GM12892 (cell line): ENCODE measurements at places on chromosomes 12 and 14.

GRCh38 chr12:82841487-82841904 lies 154.8 kb downstream of the TMTC2 start:
- no peak for DNase-seq

DNA sequence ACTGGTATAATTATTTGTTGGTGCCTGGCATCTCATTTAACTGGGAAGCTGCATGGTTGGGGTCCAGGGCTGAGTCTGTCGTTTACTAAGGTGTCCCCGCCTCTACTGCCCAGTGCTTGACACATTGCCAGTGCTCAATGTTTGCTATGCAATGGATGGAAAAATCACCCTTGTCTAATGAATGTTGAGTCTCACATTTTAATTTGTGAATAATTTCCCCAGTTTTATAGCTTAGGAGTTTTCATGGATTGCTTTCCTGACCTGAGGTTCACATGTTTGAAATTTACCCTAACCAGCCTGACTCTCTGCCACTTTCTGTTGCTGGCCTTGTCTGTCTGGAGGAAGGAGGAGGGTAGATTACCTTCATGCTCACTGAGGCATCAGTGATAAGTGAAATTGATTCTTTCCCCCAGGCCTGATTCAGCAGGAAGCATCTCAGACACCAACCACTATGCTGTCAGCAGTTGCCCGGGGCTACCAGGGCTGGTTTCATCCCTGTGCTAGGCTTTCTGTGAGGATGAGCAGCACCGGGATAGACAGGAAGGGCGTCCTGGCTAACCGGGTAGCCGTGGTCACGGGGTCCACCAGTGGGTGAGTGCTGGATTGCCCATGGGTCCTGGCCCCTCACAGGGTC lies 2.4 kb downstream of the DHRS2 start:
- no peak for DNase-seq

GRCh38 chr12:20656600-20656999 lies 38.5 kb upstream of the SLCO1C1 start:
- no peak for DNase-seq

GRCh38 chr14:77248666-77249065 lies 22.3 kb downstream of the NGB start:
- no peak for DNase-seq

DNA sequence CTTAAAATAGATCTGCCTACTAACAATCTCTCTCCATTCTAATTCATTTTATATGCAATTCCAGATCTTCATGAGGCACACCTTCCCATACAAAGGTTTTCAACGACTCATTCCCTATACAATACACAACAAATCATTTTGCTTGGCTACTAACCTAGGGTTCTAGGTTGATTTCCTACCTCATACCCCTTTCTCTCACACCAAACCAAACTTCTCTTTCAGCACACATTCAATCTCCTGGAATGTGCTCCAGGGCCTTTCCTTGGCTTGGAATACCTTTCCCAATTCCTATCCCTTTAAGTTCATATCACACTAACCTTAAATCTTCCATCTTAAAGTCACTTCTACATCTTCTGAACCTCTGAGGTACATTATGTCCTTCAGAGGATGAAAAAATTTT lies 38.7 kb upstream of the MTERF2 start:
- no peak for DNase-seq

- DNase-seq, result no peak
Observed at GRCh38 chr12:2575245-2575644, 219.5 kb upstream of the FKBP4 start.

- no peak for DNase-seq
Observed at GRCh38 chr12:49331380-49332222, 5.4 kb downstream of the C1QL4 start.

- DNase-seq, result peak; percentile 73
Observed at GRCh38 chr14:100850841-100851585, 25.1 kb downstream of the MEG3 start.

GRCh38 chr12:54294152-54294952 lies 6.5 kb downstream of the NFE2 start:
- DNase-seq, result peak; percentile 66

DNA sequence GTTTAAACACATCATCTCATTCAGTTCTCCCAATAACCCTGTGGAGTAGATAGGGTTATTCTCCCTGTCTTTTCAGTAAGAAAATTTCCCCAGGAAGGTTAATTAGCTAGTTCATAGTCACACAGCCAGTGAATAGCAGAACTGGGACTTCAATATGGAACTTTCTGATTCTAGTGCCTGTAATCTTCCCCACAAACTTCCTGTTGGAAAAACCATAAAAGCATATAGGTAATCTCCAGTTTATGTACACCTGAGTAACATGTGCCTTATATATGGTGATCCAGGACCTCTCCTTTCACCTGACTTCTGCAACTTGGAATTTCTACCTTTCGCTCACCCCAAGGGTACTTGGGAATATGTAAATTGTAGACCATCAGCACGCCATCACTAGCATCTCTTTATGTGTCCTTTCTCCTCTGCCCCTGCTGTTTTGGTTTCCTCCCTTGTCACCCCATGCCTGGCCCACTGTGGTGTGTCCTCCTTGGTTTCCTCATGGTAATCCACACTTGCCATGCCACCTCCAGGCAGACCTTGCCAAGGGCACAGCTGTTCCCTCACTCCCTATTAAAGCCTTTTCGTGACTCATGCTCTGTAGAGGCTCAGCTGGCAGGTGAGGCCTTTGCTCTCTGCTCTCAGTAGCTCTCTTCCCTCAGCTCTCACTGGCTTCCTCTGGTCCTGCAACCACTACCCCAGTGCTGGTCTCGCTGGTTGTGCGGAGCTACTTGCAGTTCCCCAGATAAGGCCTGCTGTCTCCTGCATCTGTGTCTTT lies 16.7 kb downstream of the TBC1D30 start:
- no peak for DNase-seq

DNA sequence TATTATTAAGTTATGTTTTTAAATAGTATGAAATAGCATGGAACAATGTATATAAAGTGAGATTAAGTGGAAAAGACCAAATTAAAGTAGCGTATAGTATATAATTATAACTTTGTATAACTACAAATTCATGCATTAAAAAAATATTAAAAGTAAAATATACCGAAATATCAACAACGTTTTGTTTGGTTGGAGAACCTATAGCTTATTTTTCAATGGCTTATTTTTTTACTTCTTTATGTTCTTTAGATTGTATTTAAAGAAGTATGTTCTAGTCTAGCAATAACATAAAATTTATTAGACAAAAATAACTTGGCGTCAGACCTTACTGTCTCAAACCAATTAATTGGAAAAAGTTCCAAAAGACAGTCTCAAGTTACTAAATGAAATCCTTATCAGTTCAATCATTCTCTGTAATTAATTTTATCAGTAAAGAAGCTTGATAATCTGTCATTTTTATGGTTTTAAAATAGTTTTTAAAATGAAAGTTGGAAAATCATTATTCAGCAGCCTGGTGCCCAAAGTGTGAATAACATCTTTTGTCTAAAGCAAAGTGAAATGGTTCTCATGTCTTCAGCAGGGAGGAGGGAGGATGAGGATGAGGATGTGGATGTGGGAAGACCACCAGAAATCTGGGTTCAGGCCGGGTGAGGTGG lies 46.7 kb downstream of the IRAK3 start:
- no peak for DNase-seq

DNA sequence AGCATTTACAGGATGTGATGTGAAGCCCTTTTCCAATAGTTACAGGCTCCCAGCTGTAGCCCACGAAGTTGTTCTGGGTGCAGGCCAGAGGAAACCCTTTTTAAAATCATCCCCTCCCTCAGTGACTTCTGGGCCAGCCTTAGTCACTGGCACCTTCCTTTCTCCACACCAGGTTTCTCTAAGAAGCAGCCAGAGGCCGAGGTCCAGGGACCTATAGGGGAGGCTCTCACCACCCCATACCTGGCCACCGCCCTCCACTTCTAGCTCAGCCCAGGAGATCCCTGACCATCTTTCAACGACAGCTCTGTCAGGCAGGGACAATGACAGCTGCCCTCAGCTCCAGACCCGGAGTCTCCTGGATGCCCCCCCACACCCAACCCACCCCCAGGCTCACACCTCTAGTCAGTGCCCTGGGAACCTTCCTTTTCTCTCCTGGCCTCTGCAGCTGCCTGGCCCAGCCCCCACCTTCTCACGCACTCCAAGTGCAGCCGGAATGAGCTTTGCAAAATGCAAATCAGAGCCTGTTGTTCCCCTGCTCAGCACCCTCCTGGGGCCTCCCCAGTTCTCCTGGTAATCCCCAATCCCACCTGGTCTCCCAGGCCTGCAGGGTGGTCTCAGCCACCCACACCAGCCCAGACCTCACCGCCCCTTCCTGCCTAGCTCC lies 46.7 kb downstream of the TESC start:
- DNase-seq, result no peak

GRCh38 chr14:34629344-34629656 lies 648 bp downstream of the SNX6 start:
- DNase-seq, result no peak

DNA sequence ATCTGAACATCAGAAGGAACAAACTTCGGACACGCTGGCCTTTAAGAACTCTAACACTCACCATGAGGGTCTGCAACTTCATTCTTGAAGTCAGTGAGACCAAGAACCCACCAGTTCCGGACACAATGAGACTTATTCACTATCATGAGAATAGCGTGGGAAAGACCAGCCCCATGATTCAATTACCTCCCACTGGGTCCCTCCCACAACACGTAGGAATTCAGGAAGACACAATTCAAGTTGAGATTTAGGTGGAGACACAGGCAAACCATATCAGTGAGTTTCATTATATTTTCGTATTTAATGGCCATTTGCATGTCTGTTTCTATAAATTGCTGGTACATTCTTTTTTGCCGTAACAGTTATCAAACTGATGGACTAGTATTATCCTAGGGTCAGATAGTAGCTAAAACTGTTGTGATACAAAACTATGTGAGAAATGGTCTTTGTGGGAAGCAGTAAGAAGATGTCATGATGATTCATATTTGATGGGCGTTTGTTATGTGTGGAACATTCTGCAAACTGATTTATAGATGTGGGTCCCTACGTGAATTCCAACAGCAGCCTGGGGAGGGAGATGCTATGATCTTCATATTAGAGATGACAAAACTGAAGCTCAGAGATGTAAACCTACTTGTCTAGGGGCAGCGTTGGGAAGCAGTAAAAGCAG lies 282.4 kb upstream of the TMEM132C start:
- no peak for DNase-seq

GRCh38 chr14:54310151-54310850 lies 86.5 kb upstream of the CDKN3 start:
- no peak for DNase-seq

DNA sequence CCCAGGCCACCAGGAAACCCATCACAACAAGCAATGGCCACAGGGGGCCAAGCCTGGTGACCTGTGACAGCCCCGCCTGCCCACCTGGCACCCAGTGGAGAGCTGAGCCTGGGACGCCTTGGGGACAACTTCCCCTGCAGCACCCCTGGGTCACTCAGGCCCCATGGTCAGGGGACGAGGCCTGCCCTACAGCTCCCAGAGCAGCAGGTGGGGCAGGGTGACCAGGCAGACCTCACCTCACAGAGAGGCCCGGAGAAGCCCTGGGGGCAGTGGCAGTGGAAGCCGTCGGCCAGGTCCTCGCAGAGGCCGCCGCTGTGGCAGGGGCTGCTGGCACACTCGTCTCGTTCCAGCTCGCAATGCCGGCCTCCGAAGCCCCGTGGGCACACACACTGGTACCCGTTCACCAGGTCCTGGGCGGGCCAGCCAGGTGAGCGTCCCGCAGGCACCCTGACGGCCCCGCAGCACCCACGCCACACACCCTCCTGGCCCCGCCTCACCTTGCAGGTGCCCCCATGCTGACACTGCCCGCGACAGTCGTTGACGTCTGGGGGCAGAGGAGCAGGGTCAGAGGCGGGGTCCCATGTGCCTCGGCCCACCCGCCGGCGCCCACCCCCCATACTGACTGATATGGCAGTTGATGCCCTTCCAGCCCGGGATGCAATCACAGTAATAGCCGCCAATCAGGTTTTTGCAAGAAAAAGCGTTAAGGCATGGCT lies 18.1 kb downstream of the JAG2 start:
- no peak for DNase-seq

DNA sequence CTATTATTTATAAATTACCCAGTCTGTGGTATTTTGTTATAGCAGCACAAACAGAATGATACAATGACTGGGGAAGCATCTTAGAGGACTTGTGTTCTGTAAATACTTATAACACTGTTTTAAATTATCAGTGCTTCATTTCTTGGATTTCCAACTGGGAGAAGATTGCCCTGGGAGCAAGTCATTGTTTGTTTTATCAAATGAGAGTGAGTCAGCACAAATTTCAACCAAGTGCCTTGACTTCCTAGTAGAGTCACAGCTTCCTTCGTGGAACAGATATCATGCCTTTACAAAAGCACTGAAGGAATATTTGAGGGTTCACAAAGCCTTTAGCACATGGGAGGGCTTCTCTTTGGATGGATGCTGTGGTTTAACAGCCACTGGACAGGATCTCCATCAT lies 234.1 kb downstream of the KTN1 start:
- DNase-seq, result no peak

- DNase-seq, result no peak
Observed at GRCh38 chr12:95633049-95633731, 81.9 kb upstream of the USP44 start.

GRCh38 chr12:110039085-110039807 lies 9.1 kb downstream of the C12orf76 start:
- DNase-seq, result no peak

DNA sequence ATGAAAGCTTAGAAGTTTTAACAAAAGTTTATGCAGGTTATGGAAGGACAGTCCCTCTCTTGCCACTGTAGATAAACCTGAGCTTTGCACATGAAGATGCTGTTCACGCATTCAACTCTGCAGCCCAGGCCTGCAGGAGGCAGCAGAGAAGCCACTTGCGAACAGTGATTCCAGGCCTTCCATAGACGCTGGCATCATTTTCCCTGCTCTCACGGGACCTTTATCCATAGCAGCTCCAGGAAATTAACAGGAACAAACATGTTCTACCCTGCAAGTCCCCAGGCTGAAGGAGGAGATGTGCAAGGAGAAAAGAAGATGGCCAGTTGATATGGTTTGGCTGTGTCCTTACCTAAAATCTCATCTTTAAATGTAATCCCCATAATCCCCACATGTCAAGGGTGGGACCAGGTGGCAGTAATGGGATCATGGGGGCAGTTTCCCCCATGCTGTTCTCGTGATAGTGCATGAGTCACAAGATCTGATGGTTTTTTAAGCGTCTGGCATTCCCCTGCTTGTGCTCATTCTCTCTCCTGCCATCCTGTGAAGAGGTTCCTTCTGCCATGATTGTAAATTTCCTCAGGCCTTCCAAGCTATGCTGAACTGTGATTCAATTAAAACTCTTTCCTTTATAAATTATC lies 2.0 kb downstream of the ERP27 start:
- DNase-seq, result no peak

DNA sequence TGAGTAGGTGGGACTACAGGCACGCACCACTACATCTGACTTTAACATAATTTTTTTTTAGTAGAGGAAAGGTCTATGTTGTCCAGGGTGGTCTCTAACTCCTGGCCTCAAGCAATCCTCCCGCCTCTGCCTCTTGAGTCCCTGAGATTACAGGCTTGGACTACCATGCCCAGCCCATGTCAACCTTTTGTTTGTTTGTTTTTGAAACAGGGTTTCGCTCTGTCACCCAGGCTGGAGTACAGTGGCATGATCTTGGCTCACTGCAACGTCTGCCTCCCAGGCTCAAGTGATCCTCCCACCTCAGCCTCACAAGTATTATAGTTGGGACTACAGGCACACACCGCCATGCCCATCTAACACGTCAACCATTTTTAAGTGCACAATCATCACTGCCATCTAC lies 29.2 kb downstream of the PITPNM2 start:
- DNase-seq, result no peak

- DNase-seq, result no peak
Observed at GRCh38 chr14:34299360-34299759, 162.7 kb downstream of the SPTSSA start.

GRCh38 chr14:65169351-65169750 lies 67.0 kb upstream of the MAX start:
- DNase-seq, result peak; percentile 52
